ENCODE measurements at places on chromosomes 4 and X.

DNA sequence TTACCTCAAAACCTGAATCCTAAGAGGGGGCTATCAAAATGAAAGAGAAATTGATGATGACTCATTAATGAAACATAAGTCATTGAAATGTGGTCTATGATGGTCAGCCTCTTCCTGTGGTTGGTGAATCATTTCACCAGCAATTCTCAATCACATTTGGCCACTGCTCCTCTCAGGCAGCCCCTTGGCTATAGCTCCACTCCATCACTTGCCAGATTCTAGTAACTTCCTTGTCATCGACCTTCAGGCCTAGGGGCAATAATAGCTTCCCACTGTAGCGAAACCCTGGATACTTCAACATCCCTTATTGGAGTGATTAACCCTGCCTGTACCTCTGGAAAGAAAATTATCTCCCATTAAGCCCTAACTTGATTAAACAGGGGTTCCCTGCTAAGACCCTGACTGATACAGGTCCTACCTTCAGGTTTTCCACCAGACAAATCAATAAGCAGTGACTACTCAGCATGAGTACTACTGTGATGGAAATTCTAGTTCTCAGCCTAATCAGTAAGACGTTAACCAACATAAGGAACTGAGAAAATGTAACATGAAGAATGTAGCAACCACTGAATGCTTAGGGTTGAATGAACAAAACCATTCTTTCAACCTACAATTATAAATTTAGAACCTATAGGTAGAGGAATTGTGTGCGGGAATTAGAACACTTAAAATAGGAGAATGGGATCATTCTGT lies 30.4 kb downstream of the ADH7 start:
- DNase-seq, result no peak

- DNase-seq, result no peak
Measured at GRCh38 chr4:55125763-55126541, 557 bp upstream of the KDR start.

GRCh38 chrX:54358424-54359211 lies 772 bp upstream of the WNK3 start:
- peak; percentile 47 for DNase-seq

GRCh38 chr4:181061787-181062186 lies 1181.4 kb upstream of the TENM3 start:
- DNase-seq, result no peak

DNA sequence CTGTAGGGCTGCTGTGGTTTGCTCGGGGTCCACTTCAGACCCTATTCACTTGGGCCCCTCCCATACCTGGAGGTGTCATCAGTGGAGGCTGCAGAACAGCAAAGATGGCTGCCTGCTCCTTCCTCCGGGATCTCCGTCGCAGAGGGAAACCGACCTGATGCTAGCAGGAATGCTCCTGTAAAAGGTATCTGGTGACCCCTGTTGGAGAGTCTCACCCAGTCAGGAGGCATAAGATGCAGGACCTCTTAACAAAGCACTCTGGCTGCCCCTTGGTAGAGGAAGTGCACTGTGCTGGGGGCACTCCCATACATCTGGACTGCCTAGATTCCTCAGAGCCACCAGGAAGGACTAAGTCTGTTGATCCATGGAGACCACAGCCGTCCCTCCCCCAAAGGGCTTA lies 296.9 kb downstream of the GRID2 start:
- no peak for DNase-seq

- no peak for DNase-seq
Measured at GRCh38 chr4:68708566-68708965, 38.1 kb upstream of the UGT2B15 start.

GRCh38 chrX:40394302-40394701 lies 186.5 kb upstream of the ATP6AP2 start:
- DNase-seq, result no peak

DNA sequence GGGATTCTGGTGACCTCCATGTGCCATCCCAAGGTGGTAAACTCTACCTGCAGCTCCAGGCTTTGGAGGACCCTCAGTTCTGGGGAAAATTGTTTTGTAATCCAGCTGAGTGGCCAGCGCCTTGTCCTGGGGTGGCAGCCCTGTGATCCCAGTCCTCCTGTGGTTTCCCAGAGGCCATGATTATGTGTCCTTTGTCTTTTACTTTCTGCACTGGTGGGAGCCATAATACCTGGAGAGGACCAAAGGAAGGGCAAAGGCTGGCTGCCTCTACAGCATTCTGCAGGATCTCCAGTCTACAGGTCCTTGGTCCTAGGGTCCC lies 64.0 kb downstream of the NBDY start:
- no peak for DNase-seq

- DNase-seq, result no peak
Measured at GRCh38 chr4:176286728-176287127, 17.7 kb upstream of the ASB5 start.

GRCh38 chrX:140765043-140765784 lies 55.7 kb downstream of the LINC00632 start:
- DNase-seq, result no peak

DNA sequence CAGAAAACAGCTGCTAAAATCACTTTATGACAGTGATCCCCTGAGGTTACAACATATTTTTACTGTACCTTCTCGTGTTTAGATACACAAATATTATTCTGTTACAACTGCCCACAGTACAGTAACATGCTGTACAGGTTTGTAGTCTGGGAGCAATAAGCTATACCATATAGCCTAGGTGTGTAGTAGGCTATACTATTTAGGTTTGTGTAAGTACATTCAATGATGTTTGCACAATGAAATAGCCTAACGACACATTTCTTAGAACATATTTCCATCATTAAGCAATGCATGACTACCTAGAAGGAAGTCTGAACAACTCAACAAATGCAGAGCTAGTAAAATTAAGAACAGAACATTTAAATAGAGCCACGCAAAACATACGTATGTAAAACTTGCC lies 112.7 kb downstream of the ZAR1 start:
- no peak for DNase-seq

DNA sequence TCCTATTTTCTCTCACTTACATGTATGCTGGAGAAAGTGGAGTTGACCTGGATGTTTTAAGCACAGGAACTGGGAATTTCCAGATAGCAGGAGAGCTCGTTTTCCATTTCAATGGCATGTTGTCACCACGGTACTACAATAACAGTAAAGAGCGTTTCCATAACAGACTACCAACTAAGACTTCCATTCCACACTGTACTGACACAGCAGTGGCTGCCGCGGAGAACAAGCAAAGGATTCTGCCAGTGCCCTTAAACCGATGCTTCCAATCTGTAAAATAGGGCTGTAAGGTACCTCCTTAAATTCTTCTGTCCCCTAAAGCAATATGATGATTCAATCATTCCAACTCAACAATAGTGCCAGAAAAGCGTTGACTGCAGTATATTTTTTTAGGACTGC lies 143.9 kb downstream of the KLHL13 start:
- DNase-seq, result no peak

DNA sequence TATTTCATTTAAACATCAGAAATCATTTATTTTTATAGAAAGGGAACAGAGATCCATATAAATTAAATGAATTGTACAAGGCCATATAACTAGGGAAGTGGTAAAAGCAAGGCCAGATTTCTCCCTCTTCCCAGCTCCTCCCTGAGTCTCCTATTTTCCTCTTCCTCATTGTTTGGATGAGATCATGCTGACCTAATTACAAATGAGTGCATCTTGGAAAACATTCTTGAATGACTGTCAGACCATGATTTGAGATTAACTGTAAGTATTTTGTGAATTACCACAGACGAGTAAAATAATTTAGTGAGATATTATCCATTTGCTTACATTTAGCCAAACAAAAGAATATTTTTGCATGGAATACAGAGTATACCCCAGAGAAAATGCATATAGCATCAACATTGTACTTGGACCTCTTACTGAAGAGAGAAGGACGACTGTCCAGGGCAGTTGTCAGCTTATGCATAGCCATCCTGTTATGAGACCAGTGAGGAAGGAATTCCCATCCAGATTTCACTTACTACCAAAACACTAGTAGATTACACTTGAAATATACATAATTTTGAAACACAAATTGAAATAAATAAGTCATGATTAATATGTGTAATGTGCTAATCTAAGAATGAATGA lies 47.3 kb downstream of the SLAIN2 start:
- no peak for DNase-seq

- peak; percentile 33 for DNase-seq
Measured at GRCh38 chrX:40008791-40009461, 88.8 kb downstream of the BCOR start.

DNA sequence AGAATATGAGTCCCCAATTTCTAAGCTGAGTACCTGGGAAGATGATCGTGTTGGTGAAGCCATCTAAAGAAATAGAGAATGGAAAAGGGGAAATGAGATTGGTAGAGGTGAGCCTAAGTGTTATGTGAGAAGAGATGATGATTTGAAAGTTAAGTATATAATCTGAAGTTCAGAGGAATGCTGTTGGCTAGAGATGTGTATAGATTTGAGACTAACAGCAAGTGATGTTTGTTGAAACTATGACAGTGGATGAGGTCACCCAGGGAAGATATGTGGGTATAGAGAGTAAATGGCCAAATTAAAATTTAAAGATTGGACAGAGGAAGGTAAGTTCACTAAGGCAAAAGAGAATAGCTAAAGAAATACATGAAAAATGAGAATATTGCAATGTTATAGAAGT lies 324.2 kb downstream of the MAPK10 start:
- DNase-seq, result no peak

DNA sequence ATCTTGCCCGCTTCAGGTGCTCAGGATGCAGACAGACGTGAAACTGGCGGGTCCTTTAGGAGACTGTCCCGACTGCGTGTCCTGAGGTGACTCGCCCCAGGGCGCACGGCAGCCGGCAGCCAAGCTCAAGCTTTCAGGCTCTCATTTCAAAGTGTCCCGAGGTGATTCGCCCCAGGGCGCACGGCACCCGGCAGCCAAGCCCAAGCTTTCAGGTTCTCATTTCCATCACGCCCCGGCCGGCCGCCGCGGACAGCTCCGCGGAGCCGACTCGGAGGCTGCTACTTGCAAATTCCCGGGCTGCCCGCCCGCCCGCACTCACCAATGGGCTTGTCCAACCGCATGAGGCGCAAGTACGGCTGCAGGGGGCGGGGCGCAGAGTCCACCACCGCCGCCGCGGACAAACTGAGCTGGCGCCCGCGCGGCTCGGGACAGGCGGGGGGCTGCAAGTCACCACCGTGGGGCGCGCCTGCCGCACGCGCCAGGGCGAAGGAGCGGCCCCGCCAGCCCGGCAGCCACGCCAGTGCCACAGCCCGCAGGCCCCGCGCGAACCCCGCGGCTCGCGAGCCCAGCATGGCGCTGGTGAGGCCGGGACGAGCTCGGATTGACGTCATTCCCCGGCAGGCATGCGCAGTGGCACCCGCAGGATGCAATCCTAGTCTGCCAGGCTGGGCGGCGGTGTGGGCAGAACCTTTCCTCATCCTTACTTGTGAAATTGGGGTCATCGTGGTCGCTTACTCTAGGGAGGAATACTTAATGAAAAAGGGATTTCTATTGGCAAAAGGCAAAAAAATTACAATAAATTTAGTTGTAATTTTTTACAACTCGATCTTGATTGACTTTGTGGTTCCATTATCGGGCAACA lies at the start of gene COQ2:
Gene COQ2, minus strand, starts transcription at position 606 of the 862 bp plus-strand sequence. Its CDS starts 34 bp downstream, at position 572.
- peak; percentile 93 for DNase-seq

DNA sequence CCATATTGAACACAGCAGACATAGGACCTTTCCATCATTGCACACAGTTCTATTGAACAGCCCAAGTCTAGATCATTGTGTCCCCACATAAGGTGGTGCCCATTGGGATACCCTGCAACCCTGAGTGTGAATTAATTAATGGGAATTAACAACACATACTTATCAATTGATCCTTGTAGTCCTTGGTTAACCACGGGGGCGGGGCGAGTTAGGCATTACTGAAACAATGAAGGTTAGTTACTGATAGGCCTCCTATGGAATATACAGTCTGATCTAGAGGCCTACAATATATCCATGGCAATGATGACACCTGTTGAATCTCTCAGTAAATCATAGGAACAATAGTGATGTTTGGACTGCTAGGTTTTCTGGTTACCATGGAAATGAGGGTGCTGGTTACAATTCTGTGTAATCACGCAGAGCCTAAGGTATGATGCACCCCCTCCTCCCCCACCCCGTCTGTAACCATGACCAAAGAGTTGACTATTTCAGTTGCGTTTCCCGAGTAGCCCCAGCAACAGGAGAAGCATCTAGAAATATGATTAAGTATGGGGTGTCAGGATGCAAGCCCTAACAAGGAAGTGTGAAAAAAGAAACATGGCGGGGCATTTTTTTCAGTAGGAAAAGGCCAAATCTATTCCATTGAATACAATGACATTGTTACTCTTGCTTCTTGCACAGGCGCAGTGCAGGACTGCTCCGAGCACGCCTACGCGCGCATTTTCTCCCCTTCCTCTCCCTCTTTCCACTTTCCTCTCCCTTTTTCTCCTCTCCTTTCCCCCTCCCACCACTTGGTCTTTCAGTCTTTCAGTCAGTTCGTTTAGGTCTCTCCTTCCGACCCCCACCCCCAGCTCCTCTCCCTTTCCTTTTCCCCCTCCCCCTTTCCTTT lies 677 bp upstream of the NONO start:
- peak; percentile 74 for DNase-seq

DNA sequence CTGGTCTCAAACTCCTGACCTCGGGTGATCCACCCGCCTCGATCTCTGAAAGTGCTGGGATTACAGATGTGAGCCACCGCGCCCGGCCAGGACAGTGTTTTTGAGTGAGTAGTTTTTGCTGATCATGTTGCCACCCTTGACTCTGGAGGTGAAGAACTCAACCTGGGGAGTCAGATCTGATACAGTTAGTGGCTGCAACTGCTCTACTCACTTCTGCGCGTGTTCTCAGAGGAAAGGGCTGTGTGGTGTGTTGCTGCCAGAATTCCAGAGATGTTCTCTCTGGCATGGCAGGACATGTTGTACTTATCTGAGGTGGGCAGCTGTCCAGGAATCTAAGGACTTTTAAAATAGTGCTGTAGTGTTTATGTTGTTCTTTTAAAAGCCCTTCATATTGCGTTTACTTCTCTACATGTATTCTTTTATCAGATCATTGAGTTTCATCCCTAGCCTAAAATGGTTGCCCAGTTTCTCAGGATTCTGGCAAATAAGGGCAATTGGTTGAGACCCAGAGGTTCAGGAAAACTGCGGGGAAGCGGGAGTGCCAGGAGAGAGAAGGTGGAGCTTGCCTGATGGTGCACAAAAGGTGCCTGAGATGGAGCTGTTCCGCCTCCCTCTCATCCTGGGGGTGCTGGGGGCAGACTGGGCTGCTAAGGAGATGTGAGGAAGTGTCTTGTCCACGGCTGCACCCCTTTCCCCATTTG lies 97.7 kb downstream of the ARHGAP10 start:
- no peak for DNase-seq

DNA sequence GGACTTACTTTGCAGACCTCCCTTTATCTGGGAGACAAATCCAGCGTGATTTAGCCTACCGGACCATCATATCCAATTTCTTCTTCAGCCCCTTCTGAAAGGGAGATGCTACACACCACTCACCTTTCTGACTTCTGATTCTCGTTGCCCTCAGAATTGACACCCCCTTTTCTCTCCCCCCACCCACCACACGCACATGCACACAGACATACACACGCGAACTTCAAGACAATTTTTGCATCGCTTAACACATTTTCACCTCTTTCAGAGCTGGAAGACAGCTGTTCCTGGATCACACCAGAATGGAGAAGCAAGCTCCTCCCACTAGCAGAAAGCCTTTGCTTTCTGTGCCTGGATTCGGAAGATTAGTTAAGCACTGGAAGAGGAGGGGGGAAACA lies 1.0 kb upstream of the SNCA start:
- no peak for DNase-seq
